Astrocyte of the spinal cord (primary cell): ENCODE measurements at places on chromosomes 12 and 14.
A peak's percentile ranks its signal among the peaks of the same experiment; 100 is the strongest.

GRCh38 chr12:127145929-127146789, 1120.8 kb upstream of the TMEM132C start:
- DNase-seq, result peak; percentile 72

DNA sequence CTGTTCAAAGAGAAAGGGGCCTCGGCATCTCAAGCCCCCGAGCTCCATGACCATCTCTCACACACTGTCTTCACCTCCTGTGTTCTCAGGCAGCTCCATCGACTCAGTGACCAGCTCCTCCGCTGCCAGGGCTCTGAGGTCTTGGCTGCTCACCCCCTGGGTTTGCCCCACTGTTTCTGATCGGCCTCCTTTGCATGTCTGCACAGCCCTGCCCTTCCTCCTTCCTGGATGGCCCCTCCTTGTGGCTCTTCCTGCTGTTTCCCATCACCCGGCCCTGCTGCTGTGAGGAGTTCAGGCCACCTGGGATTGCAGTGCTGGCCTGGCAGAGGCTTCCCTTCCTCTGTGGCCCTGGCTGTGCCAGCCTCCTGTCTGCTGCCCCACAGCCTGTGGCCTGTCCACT, 38.1 kb upstream of the PIWIL1 start:
- no peak for DNase-seq

DNA sequence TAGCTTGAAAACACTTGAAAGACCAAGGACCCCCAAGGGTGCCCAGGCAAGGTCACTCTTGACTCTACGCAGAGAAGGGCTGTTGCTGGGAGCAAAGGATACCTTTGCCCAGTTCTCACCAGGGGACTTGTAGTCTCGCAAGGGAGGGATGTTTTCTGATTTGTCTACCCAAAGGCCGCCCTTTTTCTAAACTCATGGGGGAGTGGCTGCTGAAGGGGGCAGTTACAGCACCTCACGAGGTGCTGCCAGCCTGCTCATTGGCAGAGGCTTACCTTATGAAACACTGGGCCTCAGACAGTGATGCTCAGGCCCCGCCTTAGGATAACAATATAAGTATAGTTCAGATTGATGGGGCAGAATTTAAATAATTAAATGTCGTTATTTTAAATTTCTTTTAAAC, 107.0 kb downstream of the ETV6 start:
- DNase-seq, result no peak

DNA sequence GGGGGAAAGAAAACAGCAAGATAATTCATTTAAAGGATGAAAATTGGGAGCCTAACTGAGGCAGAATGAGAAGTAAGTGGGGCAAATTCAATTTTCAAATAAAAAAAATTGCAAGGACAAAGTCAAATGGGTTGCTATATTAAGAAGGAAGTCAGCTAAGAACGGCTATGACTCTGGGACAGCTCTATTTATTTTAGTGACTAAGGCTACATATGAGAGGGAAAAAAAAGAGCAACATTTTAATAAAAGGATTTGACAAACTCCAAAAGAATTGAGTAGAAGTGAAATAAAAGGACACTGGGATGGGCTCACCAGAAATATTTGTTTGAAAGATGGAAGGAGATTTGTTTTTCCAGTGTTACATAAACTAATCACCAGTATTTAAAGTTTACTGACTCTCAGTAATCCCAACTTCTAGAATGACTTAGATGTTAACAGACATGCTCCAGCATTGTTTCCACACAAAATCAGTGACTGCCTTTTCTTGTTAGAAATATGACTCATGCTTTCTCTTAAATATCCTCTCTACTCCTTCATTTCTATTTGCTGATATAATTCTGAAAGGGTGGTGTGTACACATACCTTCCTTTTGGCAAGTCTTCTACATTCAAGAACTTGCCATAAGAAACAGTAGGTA, 198.5 kb downstream of the SLC25A21 start:
- peak; percentile 71 for DNase-seq

DNA sequence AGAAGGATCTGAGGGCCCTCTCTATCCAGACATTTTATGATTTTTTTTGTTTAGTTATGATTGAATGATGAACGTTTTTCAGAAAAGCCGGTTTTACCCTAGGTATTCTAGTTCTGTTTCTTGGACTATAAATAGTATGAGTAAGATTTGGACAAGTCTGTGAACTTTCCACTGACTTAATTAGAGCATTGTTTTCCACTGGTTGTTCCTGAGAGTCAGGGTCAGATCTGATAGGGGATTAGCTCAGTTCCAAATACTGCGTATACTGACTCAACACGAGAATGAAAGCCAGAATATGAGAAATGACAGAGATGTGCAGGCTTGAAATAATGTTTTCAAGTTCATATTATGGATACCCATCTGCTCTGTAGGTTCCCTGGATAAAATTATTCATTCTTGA, 361.6 kb downstream of the AEBP2 start:
- DNase-seq, result peak; percentile 40

- DNase-seq, result no peak
Observed at GRCh38 chr14:65354715-65355114, 57.8 kb upstream of the FUT8 start.

DNA sequence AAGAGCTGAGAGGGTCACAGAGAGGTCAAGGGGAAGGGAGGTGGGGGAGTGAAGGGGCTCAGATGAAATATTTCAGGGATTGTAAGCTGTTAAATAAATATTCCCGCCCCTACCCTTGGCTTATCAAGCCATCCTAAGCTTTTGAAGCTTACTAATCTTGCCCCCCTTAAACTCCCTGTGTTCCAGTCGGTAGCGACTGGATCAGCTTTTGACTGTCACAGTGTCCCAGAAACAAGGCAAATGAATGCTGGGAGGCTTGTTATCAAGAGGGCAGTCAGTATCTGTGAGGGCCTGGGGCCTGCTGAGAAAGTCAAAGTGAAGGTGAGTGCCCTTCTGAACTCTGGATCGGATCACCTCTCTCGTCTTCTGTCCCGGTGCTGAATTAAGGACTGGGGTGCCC, 128.1 kb downstream of the DACT1 start:
- no peak for DNase-seq

GRCh38 chr12:34393821-34394150, 371.5 kb downstream of the ALG10 start:
- no peak for DNase-seq

GRCh38 chr14:69045857-69046475, 66.9 kb upstream of the ACTN1 start:
- DNase-seq, result peak; percentile 80

GRCh38 chr12:109605599-109606228, 32.1 kb downstream of the MVK start:
- DNase-seq, result no peak

GRCh38 chr12:129701631-129702101, 202.2 kb downstream of the TMEM132D start:
- DNase-seq, result no peak

- no peak for DNase-seq
Observed at GRCh38 chr14:103503296-103503695, 19.3 kb downstream of the CKB start.

GRCh38 chr12:47744778-47745436, 13.8 kb downstream of the RAPGEF3 start:
- DNase-seq, result no peak
